Renal cortex interstitium (tissue), 15 donors: ENCODE measurements at places on chromosomes 6 and 20.

GRCh38 chr6:137900815-137901214 is 33.8 kb downstream of the TNFAIP3 start:
- no peak for DNase-seq

GRCh38 chr6:85005494-85005893 is 241.1 kb upstream of the TBX18 start:
- no peak for DNase-seq

DNA sequence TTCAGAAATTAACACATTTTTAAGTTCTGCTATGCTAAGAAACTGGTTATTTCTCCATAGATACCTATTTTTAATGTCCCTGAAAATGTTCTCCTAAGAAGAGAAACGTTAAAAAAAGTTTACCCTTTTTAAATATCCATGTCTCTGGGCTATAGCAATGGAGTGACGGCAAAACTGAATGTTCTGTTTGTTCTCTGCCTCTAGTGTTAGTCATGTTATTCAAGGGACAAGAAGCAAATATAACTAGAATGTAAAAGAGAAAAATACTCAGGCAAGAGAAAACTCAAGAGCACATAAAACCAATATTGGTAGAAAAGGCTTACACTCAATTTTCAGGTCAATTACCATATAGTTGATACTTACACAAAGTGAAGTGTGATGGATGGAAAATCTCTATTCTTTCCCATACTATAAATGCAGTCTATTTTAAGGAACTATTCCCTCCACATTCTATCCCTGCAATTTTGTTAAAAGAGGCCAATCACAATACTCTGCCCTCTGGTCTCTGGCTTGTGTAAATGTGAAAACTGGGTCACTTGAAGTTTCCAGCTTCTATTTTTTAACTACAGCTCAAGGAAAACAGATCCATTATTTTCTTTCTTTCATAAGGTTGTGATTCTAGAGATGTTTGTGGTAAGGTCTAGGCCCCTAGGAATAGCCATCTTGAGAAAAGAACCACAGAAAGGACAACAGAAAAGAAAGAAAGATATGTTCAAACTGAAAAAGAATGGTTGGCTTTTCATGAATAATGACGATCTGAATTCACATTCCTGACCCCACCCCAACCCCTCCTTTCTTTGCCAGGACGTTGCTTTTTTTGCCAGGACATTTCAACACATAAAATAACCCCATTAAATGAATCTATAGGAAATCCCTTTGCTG is 200.3 kb upstream of the FAM83B start:
- no peak for DNase-seq

DNA sequence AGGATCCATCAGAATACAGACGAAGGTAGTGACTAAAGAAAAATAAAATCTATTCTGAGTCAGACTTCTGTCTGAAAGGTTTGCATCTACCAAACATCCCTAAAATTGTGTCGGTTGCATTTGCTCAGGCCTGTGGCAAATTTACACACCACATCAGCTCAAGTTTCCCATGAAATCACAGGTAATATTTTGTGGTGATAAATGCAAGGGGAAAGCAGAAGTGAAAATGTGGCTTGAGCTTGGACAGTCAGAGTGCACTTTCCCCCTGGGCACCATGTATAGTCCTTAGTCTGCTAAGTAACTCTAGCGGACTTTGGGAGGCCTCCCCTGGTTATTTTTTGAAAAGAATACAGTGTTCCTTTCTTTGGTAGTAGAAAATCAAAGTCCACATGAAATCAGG is 159.1 kb downstream of the PKHD1 start:
- DNase-seq: no peak

- DNase-seq: no peak
Observed at GRCh38 chr20:36277546-36277945, 28.6 kb upstream of the DLGAP4 start.

DNA sequence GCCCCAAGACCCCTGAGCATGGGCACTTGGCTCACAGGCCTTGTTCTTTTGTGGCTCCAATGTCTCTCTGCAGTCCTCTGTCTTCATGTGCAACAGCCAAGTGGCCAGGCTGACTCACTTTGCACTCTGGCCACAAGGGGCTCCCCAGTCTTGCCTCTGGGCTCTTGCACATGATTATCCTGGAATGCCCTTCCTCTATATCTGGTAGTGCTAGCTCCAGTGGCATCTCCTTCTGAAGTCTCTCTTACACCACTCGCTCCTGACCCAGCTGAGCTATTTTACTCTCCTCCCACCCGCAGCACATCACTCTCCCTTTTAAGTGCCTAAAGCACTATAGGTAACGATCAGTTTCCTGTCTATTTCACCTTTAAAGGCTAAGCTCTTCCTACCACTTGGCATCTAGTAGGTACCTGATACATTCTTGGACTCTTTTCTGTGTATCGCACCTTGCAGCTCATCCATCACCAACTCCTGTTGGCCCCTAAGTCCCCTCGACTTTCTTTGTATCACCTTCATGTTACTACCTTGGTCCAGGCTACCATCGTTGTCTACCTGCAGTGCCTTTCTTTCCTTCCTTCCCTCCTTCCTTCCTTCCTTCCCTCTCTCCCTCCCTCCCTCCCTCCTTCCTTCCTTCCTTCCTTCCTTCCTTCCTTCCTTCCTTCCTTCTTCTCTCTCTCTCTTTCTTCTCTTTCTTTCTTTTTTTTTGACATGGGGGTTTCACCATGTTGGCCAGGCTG is 211.9 kb upstream of the RNF24 start:
- no peak for DNase-seq

GRCh38 chr6:111763381-111763780 is 109.9 kb downstream of the FYN start:
- no peak for DNase-seq

DNA sequence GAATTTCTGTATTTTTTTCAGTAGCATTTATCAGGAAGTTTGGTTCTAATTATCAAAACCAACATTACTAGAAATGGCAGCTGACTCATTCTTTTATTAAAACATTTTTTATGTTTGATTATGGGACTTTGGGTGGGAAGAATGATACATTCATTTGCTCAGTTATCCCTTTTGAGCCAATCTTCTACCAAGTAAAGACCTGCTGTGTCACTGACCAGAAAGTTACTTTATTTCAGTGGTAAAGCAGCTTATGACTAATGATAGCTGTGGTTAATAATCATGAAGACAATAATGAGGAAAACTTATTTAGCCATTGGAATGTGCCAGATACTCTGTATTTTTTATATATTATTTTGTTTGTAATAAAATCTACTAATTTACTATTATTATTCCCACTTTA is 142.3 kb downstream of the FARS2 start:
- DNase-seq: no peak

- no peak for DNase-seq
Observed at GRCh38 chr20:41935259-41935791, 317.1 kb upstream of the CHD6 start.

DNA sequence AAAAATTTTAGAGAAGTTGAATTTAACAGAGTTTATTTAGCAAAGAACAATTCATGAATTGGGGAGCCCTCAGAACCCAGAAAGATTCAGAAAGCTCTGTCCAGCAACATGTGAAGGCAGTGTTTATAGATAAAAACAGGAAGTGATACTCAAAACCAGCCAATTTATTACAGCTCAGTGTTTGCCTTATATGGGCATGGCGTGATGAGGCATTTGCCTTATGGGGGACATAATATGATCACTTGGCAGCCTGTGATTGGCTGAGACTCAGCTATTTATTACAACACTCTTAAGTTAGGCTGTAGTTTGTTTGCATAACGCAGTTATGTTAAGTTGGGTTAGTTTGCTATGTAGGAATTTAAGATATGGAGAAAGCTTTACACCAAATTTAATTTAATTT is 11.5 kb downstream of the HLA-DPA1 start:
- no peak for DNase-seq

GRCh38 chr20:62422636-62423325 is 4.6 kb downstream of the RBBP8NL start:
- DNase-seq: no peak

DNA sequence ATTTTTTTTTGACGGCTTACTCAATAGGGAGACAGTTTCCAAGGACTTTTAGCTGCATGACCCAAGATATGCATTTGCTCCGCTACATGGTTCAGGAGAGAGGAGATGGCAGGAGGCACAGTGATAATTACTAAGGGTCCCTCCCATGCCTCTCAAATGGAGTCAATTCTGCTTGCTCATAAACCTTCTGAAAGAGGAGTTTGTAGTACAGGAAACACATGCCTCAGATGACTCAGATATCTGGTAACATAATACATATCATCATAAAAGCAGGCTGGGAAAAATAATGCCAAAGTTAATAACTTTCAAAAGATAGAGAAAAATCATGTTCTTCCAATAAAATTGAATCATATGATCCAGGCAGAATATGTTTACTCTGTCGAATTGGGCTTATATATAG is 97.6 kb upstream of the DEFB112 start:
- no peak for DNase-seq

GRCh38 chr6:15405129-15406068 is 159.5 kb downstream of the JARID2 start:
- DNase-seq: no peak

GRCh38 chr6:143545976-143546547 is 34.5 kb upstream of the FUCA2 start:
- DNase-seq: no peak

- DNase-seq: no peak
Observed at GRCh38 chr6:32967151-32968091, 973 bp upstream of the BRD2 start.

GRCh38 chr20:31991339-31991705 is 18.9 kb upstream of the CCM2L start:
- DNase-seq: no peak

- DNase-seq: no peak
Observed at GRCh38 chr6:113719064-113719463, 138.1 kb upstream of the MARCKS start.

DNA sequence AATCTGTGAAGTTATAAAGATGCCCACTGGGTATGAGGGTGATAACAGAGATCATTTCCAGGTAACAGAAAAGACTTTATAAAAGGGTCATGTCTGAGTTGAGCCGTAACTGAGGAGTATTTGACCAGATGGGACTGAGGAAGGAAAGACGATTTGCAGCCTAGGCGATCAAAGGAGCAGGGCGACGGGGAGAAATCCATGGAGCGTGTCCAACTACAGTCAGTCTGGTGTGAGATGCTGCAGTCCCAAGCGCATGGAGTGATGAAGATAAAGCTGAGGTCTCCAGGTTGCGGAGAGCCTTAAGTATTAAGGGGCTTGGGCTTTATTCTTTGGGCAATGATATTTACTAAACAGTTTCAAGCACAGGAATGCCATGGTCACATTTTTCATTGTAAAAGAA is 166.7 kb downstream of the PRKN start:
- no peak for DNase-seq

DNA sequence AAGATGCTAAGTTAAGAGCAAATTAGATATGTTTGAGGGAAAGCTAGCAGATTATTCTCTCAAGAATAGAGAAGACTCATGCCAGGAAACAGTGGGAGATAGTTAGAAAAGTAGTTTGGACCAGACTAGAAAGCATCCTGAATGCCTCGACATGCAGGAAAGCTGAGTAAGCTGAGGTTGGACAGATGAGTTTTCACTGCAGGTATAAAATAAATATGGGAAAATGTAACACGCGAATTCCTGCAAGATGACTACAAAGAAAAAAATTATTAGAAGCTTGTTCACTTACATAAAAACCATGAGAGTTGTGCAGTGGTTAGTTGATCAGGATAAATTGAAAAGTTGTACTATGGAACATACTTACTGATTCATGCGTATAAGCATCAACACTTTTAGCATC is 484.2 kb upstream of the MANEA start:
- no peak for DNase-seq

- DNase-seq: no peak
Observed at GRCh38 chr6:47452899-47453298, 24.7 kb upstream of the CD2AP start.

GRCh38 chr6:16624636-16625290 is 136.5 kb downstream of the ATXN1 start:
- no peak for DNase-seq

GRCh38 chr6:155126727-155127439 is 131.8 kb downstream of the TIAM2 start:
- peak; percentile 44 for DNase-seq

DNA sequence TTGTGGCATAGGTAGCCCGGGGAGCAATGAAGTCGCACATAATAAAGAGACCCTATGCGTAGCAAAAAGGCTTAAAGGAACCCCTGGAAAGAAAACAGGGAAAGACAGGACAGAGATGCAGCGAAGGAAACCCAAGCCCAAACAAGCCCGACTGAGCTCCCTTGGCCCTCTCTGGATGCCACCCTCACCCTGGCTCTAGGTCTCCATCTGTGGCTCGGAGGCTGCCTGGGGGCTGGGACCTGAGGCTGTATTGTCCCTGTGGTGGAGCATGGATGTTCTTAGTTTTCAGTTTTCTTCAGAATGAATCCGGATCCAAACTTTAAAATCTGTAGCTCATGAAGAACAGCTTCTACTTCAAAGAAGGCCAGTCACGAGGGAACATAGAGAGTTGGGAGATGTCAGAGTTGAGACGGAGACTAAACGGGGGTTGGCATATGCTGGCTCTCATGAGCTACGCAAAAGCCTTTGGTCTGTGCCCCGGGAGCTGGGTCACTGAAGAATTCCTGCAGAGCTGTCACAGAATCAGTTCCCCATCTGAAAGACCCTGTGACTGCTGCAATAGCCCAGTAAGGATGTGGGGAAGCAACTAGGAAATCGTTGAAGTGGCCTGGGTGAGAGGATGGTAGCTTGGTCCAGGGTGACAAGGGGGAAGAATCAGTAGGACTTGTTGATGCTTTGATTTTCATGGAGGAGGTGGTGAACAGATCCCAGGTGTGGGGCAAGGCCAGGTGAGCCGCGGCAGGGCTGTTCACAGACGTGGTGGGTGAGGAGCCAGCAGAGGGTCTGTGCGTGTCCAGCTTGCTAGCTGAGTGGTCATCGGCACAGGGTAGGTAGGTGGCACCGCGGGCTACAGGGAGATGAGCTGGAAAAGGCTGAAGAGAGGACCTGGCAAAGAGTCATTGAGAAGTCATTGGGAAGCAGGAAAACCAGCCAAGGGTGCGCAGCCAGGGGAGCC is 35.2 kb downstream of the SYNDIG1 start:
- DNase-seq: no peak
